ENCODE measurements at places on chromosomes 13 and 19. TPM values are rescaled to one million over a fixed set of nuclear protein-coding genes. Genes with fewer than 3 reads are reported as not detected.

Gene CDC42EP5
- 24.6 TPM for total RNA-seq

Gene TINCR
- 1.3 TPM for total RNA-seq

Gene ZNF564
- 9.0 TPM for total RNA-seq

Gene PALM
- 105 TPM for total RNA-seq

Gene GARIN5A
- total RNA-seq = 7.7 TPM

Gene OR4F17
- total RNA-seq = not detected

Gene C19orf85
- not detected for total RNA-seq

Gene ATP7B
- total RNA-seq = 14.4 TPM

Gene GAPDHS
- 0.46 TPM for total RNA-seq

Gene ANGPTL4
- 3.2 TPM for total RNA-seq

Gene GIPC3
- total RNA-seq = 0.54 TPM

Gene FBN3
- 6.6 TPM for total RNA-seq

Gene APOC4
- not detected for total RNA-seq

Gene CYP2F1
- not detected for total RNA-seq

Gene FGF9
- total RNA-seq = 8.9 TPM

Gene RNF17
- not detected for total RNA-seq

Gene SMAD9
- 57.9 TPM for total RNA-seq

Gene CCL25
- total RNA-seq = not detected

Gene HSD17B14
- 43.1 TPM for total RNA-seq

Gene MEX3D
- 49.7 TPM for total RNA-seq

Gene ZNF573
- 7.2 TPM for total RNA-seq

Gene NR2F6
- total RNA-seq = 173 TPM

Gene DLEU7
- not detected for total RNA-seq

Gene ZNF667
- 3.5 TPM for total RNA-seq

Gene ZNF44
- 8.2 TPM for total RNA-seq

Gene FSD1
- total RNA-seq = 24.7 TPM

Gene FXYD3
- total RNA-seq = not detected

Gene SCEL
- total RNA-seq = not detected

Gene F10
- 5.5 TPM for total RNA-seq

Gene CACNG6
- total RNA-seq = 38.4 TPM

Gene LILRB3
- total RNA-seq = 0.27 TPM

Gene SOHLH2
- total RNA-seq = 7.0 TPM

Gene FLT3LG
- total RNA-seq = 0.28 TPM

Gene OLFM4
- not detected for total RNA-seq

Gene KRTDAP
- total RNA-seq = not detected

Gene TPTE2
- 0.24 TPM for total RNA-seq

Gene ZNF653
- 13.8 TPM for total RNA-seq

Gene OSCAR
- not detected for total RNA-seq

Gene ZNF416
- 7.8 TPM for total RNA-seq

Gene SLC10A2
- total RNA-seq = not detected

Data from cardiac muscle cell (in vitro differentiated cells and primary cell).